ENCODE measurements at places on chromosomes 4 and X.

DNA sequence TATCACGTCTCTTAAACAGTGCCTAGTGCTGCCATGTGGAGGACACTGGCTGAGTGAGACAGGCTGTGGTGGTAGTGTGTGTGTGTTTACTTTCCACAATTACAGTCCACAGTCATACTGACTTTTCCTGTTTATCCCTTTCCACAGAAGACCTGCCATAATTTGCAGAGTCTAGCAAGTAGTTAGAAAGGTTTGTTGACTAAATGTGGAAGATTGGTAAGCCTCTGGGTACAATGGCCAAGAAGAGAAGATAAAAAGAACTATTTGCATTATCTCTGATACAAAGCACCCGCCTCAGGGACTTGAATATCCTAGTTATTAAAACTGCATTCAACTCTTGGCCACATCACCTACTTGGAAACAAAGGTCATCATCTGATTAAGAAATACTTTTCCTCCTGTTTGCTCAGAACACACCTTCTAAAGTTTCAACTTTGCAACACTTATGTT, 89.1 kb downstream of the FAM13A start:
- no peak for DNase-seq

- DNase-seq, result no peak
Observed at GRCh38 chr4:8221476-8221875, 22.4 kb downstream of the SH3TC1 start.

DNA sequence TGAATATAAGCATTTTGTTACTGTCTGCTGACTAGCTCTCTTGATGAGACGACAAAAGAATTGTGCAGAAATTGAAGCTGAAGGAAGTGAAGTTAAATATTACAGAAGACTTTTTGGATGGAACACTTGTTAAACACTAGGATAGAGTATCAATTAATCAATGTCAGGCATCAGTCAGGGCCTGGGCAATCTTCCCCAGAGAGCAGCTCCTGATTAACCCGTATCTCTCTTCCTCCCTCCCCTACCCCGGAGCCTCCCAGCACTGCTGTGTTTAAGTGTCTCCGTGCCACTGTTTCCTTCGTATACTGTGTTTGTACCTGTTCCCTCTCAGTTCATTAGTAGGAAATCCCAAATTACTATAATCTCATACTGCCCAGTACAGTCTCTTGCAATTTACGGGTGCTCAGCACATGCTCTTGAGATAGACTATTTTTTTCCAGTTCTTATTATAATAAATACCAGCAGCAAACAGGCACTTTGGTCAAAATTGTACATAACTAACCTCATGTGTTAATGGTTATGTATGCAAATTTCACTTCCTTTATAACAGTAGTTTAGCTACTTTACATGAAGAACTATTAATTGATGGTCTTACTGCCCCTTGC, 765.7 kb upstream of the FTHL17 start:
- no peak for DNase-seq

GRCh38 chr4:45119376-45119775, 393.0 kb upstream of the GNPDA2 start:
- DNase-seq, result no peak

DNA sequence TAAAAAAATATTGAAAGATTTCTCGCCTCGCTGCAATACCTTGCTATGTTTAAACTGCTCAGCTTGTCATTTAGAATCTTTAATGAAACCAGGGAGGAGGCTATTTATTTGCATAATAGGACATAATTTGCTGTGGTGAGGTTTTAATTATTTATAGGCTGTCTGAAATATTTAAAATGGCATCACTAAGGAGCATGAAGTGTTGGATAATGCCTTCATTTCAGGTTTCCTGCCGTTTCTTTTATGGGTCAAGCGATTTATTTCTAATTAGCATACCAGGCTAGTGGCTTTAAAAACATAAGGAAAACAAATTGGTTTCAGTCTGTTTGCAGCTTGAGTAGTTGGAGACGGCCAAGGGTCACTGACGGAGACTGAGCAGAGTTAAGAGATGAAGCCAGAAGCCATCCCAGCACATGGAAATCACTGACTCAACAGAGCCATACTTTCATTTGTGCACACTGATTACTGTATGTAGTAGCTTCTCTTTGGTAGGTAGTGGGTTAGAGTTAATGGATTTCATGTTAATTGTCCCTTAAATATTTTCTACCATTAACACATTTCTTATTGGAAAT, 1962.4 kb upstream of the TENM3 start:
- DNase-seq, result no peak

- DNase-seq, result no peak
Observed at GRCh38 chrX:135512508-135513129, 7.8 kb upstream of the INTS6L start.

GRCh38 chr4:147994491-147995385, 262.9 kb downstream of the ARHGAP10 start:
- no peak for DNase-seq

Measured in RCC 7860 (cell line).